ENCODE measurements at places on chromosomes 3 and 15. TPM values are rescaled to one million over a fixed set of nuclear protein-coding genes. Genes with fewer than 3 reads are reported as not detected.
A peak's percentile ranks its signal among the peaks of the same experiment; 100 is the strongest.

HHATL gene
- total RNA-seq, result not detected

ROBO2 gene
- not detected for total RNA-seq

PLXNB1 gene
- total RNA-seq, result 1.6 TPM

- no peak for DNase-seq
Observed at GRCh38 chr3:177603148-177603603, 405.9 kb upstream of the TBL1XR1 start.

- no peak for DNase-seq
Observed at GRCh38 chr3:8759038-8759707, 10.2 kb downstream of the OXTR start.

- peak; percentile 92 for DNase-seq
Observed at GRCh38 chr3:72261566-72262564, 476.9 kb upstream of the PROK2 start.

- no peak for DNase-seq
Observed at GRCh38 chr3:71564361-71564760, 19.2 kb downstream of the FOXP1 start.

- no peak for DNase-seq
Observed at GRCh38 chr15:89433686-89434085, 62.7 kb downstream of the RHCG start.
